Placental epithelial cell (primary cell): ENCODE measurements at places on chromosomes 6 and 20. TPM values are rescaled to one million over a fixed set of nuclear protein-coding genes. Genes with fewer than 3 reads are reported as not detected.

The ASIP gene
- not detected in 2 replicates for total RNA-seq

The CDKAL1 gene
- total RNA-seq = 16.9 and 23.5 TPM in 2 replicates

The CBLN4 gene
- total RNA-seq = not detected in 2 replicates

The CCN5 gene
- total RNA-seq = 0.54 and 2.4 TPM in 2 replicates

The SLC25A27 gene
- 0.11 and 2.7 TPM in 2 replicates for total RNA-seq

The DDX43 gene
- total RNA-seq = 1.6 and 2.7 TPM in 2 replicates

The QRSL1 gene
- 7.1 and 10.4 TPM in 2 replicates for total RNA-seq

The CUL9 gene
- 32.0 and 40.4 TPM in 2 replicates for total RNA-seq

The HDGFL1 gene
- not detected in 2 replicates for total RNA-seq

The CLDN20 gene
- total RNA-seq = not detected in 2 replicates

The OPN5 gene
- not detected in 2 replicates for total RNA-seq

The BACH2 gene
- 2.1 and 2.4 TPM in 2 replicates for total RNA-seq

The ADGRG6 gene
- total RNA-seq = 107 and 120 TPM in 2 replicates

The SLC22A7 gene
- total RNA-seq = not detected in 2 replicates

The DEFB132 gene
- not detected in 2 replicates for total RNA-seq

The BMP7 gene
- total RNA-seq = 0.11 TPM in 1 of 2 replicates, not detected in the other

The HTR1E gene
- under 0.01 TPM in 1 of 2 replicates, not detected in the other for total RNA-seq
